ENCODE measurements at places on chromosomes 16 and 17.

DNA sequence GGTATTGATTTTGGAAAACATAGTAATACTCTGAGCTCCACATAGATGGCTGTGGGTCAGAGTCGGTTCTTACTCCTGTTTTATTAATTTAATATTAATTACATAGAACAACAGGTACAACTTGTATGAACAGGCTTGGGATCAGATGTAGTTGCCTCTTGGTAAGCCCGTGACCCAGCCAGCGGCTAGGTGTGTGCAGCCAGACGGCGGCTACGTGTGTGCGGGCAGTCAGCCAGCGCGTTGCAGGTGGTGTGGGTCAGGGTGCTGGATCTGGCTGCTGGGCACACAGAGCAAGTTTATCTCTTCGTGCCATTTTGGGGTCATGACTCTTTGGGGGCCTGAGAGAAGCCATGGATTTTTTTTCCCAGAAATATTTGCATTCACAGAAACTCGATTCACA is 30.3 kb downstream of the DBNDD1 start:
- no peak for DNase-seq

GRCh38 chr17:45719335-45720071 is 64.6 kb upstream of the CRHR1 start:
- no peak for DNase-seq

- DNase-seq = no peak
Observed at GRCh38 chr16:85366031-85366763, 246.9 kb upstream of the GSE1 start.

- DNase-seq = peak; percentile 91
Observed at GRCh38 chr17:45228763-45229539, 7.3 kb downstream of the FMNL1 start.

DNA sequence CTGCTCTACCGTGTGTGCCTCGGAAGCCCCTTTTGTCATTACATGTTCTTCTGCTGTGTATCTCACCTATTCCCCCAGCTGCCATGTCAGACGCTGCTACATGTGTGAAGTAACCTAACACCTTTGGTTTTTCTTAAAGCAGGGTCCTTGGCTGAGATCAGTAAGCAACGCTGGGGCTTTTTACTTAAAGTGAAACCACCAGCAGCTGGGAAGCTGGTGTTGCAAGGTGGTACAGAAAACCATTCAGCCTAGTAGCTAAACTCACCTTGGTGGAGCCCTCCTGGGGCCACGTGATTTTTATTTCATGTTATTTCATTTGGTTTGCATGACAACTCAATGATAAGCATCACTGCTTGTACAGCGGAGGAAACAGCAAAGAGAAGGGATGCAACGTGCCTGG is 62.6 kb downstream of the PLCG2 start:
- DNase-seq = peak; percentile 59

DNA sequence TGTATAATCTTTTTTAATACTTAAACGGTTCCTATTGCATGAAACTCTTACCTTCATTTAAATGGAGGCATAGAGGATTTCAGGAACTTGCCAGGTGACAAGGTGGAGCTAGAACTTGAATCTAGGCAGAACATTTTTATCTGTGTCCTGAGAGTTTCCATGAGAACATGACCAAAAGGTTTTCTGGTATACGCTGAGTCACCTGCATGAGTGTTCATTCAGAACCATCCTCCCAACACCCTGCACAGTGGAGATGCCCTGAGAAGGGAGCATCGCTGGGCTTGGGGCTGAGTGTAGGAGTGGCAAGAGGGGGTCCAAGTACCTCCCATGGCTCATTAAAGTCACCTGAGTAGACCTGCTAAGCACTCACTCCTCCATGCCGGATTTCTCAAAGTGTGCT is 169.7 kb upstream of the CACNG5 start:
- no peak for DNase-seq

DNA sequence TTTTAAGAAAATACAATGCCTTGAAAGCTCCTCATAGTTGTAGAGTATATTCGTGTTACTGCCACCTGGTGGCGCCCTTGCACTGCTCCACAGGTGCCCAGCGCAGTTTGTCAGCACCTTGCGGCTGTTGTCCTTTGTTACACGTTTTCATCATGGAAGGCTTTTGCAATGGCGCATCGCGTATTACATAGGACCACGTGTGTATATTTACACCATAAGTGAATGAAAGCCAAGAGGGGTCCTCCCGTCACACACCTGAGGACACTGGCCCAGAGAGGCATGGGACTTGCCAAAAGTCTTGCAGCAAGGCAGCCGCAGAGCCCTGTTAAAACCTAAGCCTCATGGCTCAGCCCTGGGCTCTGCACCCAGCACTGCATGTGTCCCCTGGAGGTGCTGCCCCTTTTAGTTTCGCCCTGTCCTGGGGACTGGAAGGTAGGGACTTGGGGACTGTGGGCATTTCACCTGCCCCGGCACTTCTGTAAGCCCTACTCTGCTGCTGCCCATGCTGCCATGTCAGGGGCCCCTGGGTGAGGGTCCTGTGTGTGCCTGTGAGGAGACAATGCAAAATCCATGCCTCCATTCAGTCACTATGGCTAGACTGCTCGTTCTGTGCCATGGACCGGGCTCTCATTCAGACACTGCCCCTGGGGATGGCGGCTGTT is 24.3 kb downstream of the POLR3E start:
- peak; percentile 79 for DNase-seq
